AG04449 (cell line): ENCODE measurements at places on chromosomes 3 and 15.

DNA sequence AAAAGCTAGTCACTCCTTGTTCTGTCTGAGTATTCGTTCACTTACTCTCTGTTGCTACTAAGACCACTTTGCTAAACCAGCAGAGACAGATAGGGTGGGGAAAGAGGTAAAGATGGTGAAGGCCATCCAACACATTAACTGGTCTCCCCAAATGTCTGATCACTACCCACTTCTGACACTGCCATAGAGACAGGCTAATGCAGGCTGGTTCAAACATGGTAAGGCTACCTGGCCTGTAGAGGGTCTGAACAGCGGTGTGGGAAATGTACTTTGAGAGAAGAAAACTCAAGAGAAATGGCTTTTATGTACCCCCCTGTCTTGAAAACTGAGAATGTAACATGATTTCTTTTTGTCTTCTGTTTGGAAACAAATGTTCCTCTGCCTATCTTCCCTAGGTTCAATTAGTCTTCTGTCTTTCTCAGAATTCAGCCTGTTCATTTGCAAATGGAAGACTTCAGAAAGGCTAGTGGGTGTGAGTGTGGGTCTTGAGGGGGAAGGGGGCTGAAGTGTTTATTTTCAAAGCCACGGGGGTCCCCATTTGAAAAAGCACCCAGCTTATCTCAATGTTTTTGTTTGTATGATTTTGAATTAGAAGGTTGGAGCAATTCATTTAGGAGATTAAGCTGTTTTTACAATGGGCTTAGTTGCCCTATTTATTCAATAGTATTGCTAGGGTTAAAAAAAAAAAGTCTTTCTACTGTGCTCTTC, 15.8 kb downstream of the ALDH1A2 start:
- no peak for DNase-seq

DNA sequence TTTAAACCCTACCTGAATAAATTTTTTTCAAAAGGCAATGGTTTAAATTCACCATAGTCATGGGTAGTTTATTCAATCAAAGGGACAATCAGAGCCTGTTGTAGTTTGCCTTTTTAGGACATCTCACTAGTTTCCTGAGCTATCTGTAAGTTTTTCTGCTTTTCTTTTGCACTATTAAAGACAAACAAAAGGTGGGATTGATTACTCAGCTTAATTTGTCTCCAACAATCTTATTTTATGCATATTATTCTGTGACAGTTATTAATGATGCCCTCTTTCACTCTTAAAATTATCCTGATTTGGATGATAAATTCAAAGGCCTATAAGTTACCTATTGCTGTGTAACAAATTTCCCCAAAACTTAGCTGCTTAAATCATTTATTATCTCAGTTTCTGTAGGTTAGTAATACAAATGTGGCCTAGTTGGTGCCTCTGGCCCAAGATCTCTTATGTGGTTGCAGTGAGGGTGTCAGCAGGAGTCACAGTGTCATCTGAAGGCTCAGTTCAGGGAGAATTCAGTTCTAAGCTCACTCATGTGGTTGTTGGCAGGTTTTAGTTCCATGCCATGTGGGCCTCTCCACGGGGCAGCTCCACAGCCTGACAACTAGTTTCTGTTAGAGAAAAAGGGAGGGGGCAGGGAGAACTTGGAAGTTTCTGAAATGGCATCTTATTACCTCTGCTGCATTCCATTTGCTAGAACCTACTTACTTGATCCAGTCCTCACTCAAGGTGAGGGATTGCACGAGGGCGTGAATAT, 16.0 kb downstream of the ARMC8 start:
- no peak for DNase-seq

DNA sequence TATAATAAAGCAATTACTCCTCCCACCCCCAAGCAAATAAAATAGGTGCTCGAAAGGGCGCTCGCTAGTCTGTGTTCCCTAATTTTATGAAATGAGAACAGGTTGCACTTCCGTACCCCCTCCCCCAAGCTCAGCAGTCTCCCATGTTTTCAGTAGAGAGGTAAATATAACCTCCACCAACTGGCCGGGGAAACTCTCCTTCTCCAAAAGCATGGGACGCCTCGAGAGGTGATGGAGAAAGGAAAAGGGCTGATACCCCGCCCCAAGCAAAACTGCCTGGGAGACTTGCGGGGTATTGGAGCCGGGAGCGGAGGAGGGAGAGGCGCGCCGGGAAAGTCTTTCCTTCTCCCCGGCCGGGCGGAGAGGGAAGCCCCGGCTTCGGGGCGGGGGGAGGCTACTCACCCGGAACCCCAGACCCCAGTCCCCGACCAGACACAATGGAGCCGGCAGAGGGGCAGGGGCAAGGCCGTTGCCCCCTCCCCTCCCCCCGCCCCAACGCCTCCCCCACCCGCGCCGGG, 605 bp downstream of the DCUN1D1 start:
- no peak for DNase-seq

- DNase-seq: no peak
These were observed 1015.5 kb upstream of the CFAP20DC start for GRCh38 chr3:60065227-60065868.

GRCh38 chr3:170680593-170680992, 94.7 kb upstream of the SLC7A14 start:
- DNase-seq: no peak

GRCh38 chr3:132071043-132071442, 36.2 kb upstream of the CPNE4 start:
- DNase-seq: no peak

GRCh38 chr3:76700323-76700722, 339.6 kb upstream of the ROBO2 start:
- no peak for DNase-seq
